Natural killer cell (primary cell): ENCODE measurements at places on chromosomes 3 and 15.

GRCh38 chr15:48470096-48470495 lies 138.9 kb downstream of the DUT start:
- no peak for DNase-seq

DNA sequence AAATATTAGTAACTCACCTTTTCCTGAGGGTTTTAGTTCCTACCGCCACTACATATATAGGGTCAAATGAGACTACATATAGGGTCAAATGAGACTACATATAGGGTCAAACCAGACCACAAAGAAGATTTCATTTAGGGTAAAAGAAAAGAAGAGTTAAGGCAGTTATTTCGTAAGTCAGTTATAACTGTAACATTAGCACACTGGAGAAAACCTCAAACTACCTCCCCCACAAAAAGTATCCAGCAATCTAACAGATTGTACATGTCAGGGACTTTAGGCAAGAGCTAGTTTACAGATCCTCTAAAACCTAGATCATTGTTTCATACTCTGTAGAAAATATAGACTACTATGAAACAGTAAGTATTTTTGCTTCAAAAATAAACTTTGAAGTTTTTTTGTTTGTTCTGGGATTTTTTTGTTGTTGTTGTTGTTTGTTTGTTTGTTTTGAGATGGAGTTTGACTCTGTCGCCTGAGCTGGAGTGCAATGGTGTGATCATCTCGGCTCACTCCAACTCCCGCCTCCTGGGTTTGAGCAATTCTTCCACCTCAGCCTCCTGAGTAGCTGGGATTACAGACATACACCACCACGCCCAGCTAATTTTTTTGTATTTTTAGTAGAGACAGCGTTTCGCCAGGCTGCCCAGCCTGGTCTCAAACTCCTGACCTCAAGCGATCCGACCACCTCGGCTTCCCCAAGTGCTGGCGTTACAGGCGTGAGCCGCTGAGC lies 92.4 kb upstream of the CGNL1 start:
- DNase-seq: no peak

DNA sequence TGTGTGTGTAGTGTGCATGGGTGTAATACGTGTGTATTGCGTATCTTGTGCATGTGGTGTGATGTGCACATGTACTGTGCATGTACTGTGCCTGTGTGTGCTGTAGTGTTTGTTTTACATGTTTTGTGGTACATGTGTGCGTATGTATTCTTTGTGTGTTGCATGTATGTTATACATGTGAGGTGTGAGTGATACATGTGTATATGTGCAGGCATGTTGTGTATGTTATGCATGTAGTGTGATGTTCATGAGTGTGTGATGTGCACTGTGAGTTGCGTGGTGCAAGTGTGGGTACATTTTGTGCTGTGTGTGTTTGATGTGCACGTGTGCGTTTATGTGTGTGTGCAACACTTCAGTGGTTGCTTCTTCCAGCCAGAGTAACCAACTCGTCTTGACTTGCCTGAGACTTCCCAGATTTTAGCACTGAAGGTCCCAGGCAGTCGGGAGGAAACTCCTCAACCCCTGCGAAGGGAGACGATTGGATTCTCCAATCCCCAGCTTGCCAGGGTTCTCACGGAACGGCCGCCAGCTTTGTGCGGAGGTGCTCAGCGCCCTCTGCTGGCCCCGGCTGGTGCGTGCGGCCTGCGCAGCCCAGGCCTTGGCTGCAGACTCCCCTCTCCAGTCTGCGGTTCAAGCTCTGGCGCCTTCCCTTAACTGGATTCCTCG lies 3.6 kb downstream of the GALNT15 start:
- peak; percentile 73 for DNase-seq

GRCh38 chr3:94083261-94083660 lies 20.4 kb downstream of the NSUN3 start:
- no peak for DNase-seq

GRCh38 chr3:11721479-11721878 lies 77.8 kb upstream of the VGLL4 start:
- DNase-seq: no peak

DNA sequence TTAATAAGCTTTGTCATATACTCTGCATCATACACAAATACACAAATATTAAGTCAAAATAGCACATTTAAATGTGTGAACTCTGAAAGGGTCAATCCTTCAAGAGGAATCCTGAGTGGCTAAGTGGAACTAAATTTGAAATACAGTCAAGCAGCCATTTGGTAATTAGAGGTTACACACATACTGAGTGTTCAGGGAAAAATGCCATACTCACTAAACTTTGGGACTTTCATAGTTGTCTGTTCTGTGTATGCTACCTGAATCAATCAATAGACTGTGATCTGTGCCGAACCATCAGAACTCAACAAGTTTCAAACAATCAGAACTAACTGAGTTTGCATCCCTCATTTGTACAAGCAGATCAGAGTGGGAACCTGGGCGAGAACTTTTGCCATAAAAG lies 15.3 kb downstream of the ANKRD28 start:
- no peak for DNase-seq
